ENCODE measurements at places on chromosomes 1 and 21.

- DNase-seq: no peak
These were observed 151.7 kb downstream of the PCP4 start for GRCh38 chr21:40018871-40019475.

- no peak for DNase-seq
These were observed 13.1 kb downstream of the RNF187 start for GRCh38 chr1:228500143-228500734.

DNA sequence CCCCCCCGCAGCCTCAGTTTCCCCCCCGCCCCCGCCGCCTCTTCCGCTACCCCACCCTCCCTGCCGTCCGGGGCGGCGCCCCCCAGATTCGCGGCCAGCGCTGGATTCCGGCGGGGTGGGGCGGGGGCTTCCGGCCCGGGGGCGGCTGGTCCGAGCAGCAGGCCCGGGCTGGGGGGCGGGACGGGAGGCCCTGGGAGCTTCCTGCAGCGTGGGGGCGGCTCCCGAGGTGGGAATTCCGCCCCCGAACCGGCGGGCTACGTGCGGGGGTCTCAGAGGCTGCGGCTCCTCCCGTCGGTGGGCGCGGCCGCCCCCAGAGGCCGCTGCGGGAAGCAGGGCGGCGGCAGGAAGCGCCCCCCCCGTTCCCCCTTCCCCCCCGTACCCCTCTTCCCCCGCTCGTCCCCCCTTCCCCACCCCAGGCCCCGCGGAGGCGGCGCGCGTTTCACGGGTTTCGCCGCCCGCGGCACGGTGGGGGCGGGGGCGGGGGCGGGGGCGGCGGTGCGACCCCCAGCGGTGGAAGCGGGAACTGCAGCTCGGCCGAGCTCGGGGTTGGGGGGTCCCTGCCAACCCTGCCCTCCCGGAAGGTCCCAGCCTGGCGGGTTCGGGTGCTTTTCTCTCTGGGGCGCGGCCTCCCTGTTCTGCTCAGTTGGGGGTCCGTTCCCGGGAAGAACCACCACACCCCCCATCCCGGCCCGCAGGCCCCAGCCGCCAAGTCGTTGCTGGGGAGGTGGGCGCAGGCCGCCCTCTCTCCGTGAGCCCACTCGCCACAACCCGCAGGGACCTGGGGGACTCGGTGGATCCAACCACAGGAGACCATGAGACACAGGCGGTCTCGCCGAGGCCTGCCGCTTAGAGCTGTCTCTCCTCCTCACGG is 76.3 kb downstream of the MORN1 start:
- DNase-seq: peak; percentile 33

- DNase-seq: no peak
These were observed 432.0 kb upstream of the BEND5 start for GRCh38 chr1:49208712-49209111.

DNA sequence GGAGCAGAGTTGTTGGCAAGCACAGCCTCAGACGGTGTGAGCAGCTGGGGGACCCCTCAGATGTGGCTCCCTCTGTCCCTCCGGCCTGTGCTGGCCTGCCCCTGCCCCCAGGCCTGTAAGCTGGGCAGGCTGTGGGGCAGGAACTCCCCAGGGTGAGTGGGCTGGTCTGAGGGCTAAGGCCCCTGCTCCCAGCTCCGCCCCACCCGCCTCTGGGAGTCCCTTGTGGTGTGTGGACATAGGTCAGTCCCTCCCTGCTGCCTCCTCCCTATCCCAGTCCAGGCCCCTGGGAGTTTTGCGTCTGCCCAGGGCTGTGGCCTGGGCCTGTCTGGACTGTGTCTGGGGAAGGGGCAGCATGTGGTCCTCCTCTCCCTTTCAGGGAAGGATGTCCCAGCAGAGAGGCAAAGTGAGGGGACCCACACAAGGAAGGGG is 3.6 kb upstream of the VWA1 start:
- no peak for DNase-seq

GRCh38 chr1:233180641-233181364 is 114.7 kb downstream of the PCNX2 start:
- no peak for DNase-seq

GRCh38 chr1:39183503-39184353 is 20.8 kb upstream of the MACF1 start:
- peak; percentile 78 for DNase-seq

DNA sequence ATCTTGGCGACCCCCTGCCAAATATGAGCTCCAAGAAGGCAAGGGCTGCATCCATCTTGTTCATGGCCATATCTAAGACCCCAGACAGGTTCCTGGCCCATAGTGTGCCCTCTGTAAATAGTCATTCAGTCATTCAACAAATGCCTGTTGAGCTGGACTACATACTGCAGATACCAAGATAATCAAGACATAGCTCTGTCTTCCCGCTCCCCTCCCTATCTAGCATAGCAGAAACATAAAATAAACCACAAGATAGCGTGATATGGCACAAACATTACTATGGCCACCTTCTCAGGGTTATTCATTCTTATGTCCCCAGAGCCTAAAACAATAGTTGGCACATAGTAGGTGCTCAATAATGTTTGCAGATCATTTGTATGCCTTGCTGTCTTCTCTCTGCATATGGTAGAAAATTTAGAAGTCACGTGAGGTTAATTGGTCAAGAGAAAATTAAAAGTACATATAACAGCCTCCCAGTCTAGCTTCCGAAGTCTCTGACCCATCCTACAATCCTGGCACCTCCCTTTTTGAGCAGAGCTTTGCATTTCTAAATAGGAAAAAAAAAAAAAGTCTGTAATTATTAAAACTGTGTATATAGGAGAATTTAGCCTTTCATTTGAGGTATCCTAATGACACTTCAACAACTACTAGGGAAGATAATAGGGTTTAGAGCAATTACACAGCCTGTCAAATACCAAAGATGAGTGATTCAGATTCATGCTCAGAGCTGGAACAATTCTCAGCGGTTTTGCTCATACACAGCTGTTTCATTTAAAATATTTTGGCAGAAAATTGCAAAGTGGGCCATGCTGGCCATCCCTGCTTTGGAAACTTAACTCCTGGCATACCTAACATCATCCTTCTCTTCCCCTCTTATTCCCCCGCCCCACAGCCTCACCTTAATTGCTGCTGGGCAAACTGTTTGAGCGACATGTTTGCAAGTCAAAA is 219.0 kb downstream of the KAZN start:
- no peak for DNase-seq

DNA sequence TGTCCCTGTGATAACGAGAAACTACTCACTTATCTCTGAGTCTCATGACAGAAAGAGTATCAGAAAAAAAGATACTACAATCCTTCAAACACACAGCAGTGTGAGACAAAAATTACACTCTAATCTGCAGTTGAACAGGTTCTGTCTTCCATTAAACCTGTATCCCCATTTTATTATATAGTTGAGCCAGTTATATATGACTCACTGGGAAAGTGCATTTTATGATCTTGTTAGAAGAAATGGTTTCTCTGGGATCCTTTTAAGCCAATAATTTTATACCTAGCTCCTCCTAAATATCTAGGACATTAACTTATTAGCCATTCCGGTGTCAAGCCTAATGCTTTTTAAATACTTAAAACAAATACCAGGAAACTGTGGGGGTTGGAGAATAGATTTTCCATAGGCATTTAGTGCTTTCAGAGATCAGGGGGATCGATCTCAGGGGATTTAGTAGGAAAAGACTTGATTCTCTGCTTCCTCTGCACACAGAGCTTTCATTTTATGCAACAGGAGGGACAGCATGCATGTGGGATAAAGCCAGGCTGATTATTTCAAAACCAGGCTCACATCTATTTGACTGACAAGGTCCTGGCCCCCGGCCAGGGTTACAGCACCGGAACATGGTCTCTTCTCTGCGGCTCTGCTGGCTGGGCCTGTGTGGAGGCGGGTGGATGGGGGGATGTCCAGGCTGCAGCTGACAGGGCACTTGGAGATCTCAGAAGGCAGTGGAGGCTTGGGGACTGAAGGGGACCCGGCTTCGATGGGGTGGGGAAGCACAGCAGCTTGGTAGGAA is 310.6 kb downstream of the DISC1 start:
- no peak for DNase-seq

DNA sequence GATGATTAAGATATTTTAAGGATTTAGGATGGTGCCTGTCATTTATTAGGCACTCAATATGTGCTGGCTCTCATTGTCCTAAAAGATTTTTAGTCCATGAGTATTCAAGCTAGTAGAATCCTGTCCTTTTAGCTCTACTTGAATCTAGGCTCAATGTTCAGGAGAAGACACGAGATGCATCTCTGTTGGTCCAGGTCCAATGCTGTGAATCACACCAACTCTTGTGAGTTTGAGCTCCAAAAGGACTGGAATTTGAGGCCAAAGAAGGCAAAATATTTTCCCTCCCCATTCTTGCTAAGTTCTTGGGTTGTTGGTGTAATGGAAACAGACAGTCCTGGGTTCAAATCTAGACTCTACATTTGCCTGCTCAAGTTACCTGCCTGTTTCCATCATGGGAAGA is 1.4 kb upstream of the PODN start:
- no peak for DNase-seq

- DNase-seq: no peak
These were observed 59.5 kb downstream of the ACBD3 start for GRCh38 chr1:226126824-226127569.

DNA sequence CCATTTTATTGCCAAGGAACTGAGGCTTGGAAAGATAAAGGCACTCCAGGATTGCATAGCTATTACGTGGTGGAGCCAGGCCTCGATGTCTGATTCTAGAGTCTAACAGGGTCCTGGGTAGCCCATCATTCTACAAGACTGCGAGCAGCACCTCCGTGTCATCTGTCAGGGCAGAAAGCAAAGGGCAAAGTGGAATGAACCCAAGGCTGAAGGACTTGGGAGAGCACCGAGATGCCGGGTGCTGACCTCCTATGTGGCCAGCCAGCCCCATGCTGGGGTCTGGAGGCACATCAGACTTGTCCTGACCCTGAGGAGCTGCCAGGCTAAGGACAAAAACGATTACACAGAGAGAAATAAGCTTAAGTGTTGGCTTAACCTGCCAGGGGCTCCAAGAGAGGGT is 62.3 kb downstream of the MRPL37 start:
- DNase-seq: no peak

DNA sequence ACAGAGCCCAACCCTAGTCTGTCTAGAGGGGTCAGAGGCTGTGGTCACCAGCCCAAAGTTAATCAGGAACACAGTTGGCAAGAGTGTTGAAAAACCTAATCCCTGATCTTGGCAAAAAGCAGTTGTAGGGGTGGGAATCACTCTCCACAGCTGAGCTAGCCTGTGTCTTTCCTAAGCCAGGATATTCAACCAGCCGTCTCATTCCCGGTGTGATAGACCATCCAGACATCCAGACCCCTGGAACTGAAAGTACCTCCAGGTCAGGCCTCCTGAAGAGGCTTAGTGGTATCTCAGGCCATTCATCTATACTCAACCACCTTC is 4.9 kb downstream of the LHX9 start:
- no peak for DNase-seq

DNA sequence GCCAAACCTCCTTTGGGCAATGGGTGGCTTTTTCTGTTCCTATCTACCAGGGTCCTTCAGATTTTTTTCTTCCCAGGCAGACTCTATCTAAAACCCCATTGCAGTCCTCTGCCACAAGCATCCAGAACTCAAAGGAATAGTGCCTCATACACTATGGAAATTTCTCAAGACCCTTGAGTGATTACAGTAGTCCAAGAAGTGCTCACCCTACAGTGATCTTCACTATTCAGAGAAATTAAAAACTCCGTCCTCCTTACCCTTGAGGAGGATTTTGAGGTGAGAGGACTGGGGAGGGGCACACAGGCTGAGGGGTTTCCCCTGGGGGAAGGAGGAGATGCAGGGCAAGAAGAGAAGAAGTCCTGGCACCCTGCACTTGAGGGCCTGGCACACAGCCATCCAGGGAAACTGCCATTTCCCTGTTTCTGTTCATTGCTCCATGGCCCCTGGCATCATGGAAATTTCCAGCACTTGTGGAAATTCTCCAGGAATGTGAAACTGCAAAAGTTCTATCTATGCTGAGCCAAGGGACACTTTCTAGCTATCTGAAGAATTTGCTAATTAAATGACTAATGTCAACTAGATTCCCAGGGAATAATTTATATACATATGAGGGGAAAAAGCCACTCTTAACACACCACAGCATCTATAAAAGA is 102.5 kb upstream of the ATP1B1 start:
- no peak for DNase-seq

GRCh38 chr1:26016953-26017545 is 4.5 kb upstream of the EXTL1 start:
- DNase-seq: no peak

DNA sequence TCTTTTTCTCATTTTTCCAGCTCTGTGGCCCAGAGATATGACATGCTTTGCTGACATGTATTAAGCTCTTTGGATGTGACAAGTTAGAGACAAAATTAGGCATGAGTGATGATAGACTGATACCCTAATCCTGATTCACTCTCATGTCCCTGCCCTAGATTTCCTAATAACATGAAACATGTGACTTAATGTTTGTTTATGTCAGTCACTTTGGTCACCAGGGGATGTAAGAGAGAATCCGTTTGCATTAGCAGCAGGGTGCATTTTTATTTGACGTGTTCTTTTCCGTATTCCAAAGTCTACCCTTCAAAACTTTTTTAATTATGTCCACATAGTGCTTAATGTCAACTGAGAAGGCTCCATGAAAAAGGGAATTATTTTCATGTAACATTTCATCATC is 192.4 kb downstream of the HMCN1 start:
- no peak for DNase-seq

DNA sequence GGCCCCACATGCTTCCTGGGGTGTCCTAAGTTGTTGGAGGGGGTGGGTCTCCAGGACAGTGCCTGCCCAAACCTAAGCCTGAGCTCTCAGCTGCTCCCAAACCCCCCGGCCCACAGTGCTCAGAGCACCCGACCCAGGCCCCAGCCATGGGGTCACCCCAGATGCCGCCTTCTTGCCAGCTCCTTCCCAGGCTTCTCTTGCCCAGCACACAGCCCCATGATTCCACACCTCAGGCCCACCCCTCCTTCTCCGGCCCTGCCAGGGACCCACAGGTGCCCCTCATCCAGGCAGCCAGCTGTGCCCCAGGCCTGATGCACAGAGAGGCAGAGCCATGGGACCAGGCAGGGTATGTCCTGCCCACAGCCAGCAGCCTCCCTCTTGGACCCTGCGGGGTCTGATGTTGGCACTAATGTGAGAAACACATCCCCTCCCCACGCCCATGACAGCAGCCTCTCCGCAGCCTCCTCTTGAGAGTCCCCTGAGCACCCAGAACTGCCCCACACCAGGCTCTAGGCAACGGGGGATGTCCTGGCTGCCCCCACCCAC is 4.9 kb downstream of the WNT9A start:
- DNase-seq: no peak

DNA sequence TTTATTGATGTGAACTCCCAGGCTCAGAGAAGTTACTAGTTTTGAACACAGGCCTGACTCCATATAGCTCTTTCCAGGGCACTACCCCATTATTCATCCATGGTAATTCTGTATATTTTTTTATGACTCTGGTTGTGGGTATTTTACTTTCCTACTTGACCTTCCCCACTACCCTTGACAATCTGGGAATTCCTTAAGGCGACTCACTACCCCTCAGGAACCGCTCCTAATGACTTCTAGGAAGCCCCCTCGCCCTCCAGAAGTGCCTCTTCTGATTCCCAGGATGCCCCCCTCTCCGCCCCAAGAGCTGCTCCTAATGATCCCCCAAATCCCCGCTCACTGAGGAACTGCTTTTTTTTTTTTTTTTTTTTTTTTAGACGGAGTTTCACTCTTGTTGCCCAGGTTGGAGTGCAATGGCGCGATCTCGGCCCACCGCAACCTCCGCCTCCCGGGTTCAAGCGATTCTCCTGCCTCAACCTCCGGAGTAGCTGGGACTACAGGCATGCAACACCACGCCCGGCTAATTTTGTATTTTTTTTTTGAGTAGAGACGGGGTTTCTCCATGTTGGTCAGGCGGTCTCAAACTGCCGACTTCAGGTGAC is 972 bp upstream of the KDM4A start:
- DNase-seq: no peak

All from stimulated activated CD8-positive, alpha-beta memory T cell treated with anti-CD3 and anti-CD28 coated beads, Interleukin-7, amount 100 ng/mL, for 4 hours (primary cell).